ENCODE measurements at places on chromosomes 7 and 10.

DNA sequence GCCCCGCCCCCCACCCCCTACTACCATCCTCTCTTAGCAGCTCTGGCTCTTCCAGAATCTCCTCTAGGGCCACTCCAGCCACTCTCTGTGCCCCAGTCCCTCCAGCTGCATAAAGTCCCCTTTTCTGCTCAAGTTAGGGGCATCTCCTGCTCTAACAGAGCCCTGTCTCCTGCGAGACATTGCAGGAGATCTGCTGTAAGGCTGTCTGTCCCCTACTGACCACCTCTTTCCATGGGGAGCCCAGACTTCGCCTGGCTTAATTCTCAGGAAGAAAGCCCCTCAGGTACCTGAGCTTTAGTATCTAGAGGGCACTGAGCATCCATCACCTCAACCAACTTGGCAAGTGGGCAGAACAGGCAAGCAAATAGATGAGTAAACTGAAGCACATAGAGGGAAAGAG is 200.7 kb upstream of the ZMIZ1 start:
- no peak for DNase-seq

DNA sequence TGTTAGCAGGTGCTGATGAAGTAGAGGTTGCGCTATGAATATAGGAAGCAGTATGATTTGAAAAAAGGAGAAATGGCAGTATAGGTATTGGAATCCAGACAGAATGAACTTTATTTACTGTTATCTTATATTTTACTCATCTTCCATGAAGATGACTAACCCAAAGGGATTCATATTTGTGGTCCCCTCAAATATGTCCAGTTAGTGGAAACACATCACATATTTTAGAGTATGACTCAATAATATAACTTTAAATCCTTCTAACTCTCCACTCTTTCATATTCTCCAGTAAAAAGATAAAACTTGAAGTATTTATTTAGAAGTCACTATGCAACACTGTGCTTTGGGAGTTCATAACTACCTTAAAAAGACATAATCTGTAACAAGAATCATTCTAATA is 286.5 kb upstream of the LRRTM3 start:
- no peak for DNase-seq

GRCh38 chr10:22618078-22618785 is 96.1 kb downstream of the PIP4K2A start:
- no peak for DNase-seq

- no peak for DNase-seq
Observed at GRCh38 chr10:3873728-3874461, 88.9 kb upstream of the KLF6 start.

DNA sequence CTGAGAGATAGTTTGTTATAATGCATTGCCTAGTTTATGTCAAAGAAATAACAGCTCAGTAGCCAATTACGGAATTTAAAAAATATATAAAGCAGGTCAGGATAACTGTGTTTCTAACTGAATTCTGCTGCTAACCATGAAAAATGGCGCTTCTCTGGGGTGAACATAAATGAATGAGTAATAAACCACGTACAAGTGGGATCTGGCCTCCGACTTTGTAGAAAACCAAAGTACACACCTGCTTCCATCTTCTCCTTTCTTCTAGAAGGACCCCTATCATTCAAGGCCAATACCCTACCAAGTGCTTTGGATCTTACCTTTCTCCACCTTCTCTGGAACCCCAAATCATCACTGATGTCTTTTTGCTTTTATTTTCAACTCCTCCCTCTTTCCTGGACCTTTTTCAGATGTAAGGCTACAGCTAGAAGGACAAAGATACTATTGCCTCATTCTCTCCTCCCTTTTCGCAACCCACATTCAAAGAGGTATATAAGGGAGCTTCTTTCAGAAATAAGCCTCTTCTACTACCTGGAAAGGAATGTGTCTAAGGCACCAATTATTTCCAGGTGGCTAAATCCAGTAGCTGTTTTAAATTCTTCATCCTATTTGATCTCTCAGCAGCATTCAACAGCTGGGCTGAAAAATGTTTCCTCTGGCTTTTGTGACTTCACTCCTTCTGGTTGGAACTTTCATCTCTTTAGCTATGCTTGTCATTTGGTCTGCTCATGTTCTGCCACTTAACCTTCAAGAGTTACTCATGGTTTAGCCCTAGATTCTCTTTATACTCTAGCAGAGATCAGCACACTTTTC is 37.7 kb downstream of the NAMPT start:
- DNase-seq: no peak

GRCh38 chr7:52726493-52726892 is 308.9 kb upstream of the POM121L12 start:
- DNase-seq: no peak

DNA sequence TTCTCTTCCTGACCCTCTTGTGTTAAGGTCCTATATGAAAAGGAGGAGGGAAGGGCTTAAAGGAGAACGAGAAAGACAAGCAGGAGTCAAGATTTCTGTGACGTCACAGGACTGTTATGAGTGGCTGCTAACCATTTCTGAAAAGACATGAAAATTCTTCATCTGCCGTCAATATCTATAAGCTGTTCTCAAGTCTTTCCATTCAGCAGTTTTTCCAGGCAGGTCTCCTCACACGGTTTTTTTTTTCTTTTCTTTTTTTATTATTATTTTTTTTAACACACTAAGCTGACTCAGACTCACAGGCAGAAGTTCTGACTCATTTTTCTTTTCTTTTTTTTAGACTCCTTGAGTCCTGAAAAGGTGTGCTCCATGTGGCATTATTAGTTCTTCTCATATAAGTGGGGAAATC is 72.0 kb downstream of the DGKI start:
- no peak for DNase-seq

- DNase-seq: no peak
Observed at GRCh38 chr10:26627324-26627723, 70.2 kb upstream of the PDSS1 start.

DNA sequence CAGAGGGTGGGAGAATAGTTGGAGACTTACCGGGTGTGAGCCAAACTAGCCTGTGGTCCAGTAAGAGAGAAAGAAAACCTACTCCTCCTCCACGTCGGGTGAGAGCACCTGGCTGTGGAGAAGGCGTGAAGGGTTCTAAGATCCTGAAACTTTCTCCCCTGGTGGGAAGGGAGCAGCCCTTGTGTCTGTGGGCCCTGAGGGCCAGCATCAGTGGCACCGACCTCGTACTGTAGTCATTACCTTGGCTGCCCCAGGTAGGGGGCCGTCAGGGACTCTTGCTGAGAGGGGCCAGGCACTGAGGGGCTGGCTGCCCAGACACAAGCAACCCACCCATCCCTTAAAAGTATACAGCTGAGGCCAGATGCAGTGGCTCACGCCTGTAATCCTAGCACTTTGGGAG is 69.5 kb upstream of the LOXL4 start:
- no peak for DNase-seq

- no peak for DNase-seq
Observed at GRCh38 chr7:105776986-105777910, 99.2 kb downstream of the ATXN7L1 start.

- no peak for DNase-seq
Observed at GRCh38 chr7:124575176-124575575, 190.4 kb downstream of the GPR37 start.

- DNase-seq: no peak
Observed at GRCh38 chr7:2066251-2066919, 166.4 kb downstream of the MAD1L1 start.

- DNase-seq: no peak
Observed at GRCh38 chr7:151349507-151349853, 7.9 kb downstream of the NUB1 start.

DNA sequence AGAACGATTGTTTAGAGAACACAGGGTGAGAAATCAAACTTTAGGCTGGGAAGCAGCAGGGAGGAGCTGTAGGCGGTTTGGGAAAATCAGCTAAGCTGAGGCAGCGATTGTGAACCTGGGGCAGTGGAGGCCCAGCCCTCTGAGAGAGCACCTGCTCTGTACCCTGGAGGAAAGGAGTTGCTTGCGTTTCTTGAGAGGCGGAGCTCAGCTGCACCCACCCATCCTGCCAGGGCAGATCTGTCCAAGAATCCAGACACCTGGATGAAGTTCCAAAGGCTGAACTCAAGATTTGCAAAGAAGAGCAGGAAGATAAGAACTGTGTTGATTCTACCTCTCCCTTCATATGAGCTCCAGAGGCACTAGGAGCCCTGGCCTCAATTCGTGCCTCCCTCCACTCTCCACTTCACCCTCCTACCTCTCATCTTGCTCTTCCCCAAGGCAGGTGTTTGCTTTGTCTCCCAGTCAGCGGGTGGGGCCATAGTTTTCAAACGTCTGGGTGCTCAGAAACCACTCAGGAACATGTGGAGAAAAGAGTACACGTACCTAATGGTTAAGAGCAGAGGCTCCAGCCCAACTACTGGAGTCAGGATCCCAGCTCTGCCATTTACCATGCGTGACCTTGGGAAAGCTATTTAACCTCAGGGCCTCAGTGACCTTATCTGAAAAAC is 21.5 kb upstream of the TMEM213 start:
- DNase-seq: no peak

- DNase-seq: no peak
Observed at GRCh38 chr7:1748076-1748838, 78.2 kb downstream of the ELFN1 start.

- DNase-seq: no peak
Observed at GRCh38 chr7:132553031-132553430, 23.2 kb downstream of the PLXNA4 start.

DNA sequence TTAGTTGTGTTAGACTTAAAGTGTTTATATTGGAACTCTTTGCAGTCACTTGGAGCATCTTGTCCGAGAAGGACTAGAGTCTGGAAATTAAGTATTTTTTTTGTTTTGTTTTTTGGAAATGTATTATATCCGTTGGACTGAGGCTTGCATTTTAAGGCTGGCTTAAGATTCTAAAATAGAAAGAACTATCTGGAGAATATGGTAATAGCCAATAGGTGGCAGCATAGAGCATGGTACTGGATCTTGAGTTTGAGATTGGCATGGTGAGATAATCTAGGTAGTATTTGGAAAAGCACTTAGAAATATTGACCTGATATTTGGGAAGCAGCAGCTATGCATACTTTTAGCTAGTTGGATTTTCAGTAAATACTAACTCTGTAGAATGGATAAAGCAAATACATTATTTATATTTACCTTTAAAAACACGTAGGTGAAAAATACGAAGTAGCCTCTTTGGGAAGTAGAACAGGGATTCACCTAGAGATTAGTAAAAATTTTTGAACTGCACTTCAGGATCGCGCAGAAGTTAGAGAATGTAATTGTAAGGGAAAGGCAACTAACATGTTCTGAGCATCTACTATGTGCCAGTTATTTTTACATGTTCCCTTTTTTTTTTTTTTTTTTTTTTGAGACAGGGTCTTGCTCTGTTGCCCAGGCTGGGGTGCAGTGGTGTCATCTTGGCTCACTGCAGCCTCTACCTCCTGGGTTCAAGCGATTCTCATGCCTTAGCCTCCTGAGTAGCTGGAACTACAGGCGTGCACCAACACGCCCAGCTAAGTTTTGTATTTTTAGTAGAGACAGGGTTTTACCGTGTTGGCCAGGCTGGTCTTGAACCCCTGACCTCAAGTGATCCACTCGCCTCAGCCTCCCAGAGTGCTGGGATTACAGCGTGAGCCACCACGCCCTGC is 78.6 kb downstream of the LCOR start:
- DNase-seq: no peak

DNA sequence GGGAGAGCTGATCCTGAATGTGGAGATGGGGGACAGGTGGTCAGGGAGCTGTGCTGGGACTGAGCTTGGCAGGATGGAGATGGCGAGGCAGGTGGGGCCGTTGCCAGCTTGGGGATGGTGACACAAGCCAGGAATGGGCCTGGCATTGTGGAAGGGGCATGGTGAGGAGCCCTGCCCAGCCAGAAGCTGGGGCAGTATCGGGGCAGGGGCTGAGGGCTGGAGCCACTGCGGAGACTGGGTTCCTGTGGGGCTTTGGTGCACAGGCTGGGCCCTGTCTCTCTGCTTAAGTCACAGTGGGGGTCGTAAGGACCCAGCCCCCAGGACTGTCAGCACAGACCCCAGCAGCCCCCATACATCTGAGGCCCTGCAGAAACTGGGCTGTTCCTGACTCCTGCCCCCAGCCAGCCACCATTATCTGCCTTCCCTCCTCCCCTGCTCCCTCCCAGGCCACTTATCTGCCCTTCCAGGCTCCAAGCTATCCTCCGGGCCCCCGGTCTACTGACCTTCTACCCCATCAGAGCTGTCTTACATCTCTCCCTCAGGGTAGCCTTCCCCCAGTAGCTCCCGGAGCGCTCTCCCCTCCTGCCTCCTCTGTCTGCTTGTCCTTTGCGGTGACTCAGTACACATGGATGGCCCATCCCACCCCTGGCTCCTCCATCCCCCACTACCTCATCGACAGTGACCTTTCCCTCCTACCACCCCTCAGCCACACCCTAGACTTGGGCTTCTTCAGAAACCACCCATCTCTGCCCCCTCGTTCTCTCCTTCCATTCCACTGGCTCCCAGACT is 44.2 kb downstream of the PPIF start:
- DNase-seq: no peak

DNA sequence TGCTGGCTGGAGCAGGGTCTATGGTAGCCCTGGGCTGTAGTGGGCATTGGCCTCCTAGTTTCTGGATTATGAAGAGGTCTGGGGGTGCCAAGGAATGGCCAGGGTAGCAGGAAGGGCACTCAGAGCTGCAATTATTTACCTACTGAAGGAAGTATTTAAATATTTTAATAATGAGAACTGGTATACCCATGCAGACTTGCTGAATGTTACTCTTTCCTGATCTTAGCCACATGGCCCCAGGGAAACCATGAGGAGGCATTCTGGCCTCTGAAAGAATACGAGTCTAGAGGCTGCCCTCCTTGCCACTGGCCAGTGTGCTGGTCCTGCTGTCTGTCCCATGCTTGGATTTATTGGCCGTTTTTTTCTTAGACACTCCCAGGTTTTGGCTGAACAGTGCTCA is 599.7 kb downstream of the LRMDA start:
- DNase-seq: no peak

DNA sequence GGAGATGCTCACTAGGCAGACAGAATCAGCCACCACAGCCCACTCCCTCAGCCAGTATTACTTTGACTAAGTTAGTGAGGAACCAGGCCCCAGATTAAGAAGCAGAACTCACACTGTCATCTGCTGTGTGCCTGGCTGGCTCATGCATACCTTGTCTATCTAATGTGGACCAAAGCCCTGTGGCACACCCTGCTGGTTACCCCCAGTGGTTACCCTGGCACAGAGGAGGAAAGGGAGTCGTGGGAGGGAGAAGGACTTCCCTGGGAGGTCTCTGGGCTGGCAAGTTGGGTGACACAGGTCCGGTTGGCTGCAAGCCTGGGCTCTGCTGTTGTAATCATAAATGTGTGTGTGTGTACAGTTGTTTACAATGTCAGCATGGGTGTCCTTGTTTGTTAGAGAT is 7.5 kb upstream of the SH2D4B start:
- DNase-seq: no peak

- no peak for DNase-seq
Observed at GRCh38 chr10:79424221-79425073, 21.0 kb downstream of the ZCCHC24 start.

DNA sequence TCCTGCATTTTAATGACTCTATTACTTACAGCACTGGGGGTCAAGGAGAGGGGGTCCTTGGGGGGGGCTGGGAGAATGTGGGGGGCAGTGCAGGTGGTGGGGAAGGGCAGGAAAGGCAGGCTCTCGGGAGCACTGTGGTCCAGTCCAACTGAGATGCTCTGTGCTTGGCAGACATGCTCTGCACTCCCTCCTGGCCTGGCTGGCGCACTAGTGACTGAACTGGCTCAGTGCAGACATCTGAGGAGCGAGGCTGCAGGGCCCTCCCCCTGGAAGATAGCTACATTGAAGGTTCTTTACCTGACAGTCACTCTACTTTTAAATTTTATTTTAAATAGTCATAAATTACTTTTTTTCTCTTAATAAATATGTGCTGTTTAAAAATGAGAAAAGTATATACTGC is 105.7 kb downstream of the NEURL1 start:
- no peak for DNase-seq
